ENCODE measurements at places on chromosomes 7 and 10.

DNA sequence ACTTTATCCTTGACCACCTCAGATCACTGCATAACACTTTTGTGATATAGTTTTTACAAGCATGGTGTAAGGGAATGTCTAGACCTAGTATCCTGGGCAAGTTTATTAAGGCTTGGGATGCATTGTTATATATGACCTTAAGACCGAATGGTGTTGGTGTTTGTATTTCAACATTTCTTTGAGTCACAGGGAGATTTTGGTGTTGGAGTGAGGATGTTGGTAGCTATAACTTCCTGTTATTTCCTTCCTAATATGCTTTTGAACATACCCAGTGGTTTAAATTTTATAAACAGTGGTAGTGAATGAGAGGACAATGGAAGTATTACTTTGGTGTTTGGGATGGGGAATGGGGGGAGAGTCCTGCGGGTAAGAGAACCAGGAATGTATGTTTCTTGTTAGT, 2.6 kb downstream of the EXOC4 start:
- DNase-seq = no peak

DNA sequence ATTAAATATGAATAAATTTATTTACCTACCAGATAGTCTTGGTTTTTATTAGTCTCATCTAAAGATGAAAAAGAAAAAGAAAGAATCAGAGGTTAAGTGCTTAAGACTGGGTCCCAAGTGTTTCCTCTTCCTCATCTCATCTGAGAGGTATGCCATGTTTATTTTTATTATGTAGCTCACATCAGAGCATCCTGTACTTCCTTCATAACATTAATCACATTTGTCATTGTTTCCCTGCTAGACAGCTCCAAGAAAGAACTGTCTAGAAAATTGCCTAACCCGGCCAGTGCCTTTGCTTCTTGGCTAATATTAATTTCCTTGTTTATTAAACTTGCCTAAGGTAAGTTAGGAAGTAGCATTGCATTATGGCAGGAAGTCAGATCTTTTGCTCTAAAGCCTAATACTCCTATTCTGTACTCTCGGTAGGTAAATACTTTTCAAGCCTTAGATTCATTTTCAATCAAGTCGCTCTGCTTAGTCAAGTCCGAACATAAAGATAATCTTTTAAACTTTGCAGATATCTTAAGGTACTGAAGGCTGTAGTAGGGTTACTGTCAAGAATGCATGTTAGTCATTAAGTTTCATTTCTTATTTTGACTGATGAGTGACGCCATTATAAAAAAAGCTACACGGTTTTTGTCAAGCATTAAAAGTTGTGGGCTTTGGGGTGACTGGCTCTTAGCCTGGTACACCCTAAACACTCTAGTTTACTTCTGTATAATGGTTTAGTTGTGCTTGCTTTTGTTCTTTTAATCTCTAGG, 47.4 kb downstream of the ZMYND11 start:
- DNase-seq = no peak

DNA sequence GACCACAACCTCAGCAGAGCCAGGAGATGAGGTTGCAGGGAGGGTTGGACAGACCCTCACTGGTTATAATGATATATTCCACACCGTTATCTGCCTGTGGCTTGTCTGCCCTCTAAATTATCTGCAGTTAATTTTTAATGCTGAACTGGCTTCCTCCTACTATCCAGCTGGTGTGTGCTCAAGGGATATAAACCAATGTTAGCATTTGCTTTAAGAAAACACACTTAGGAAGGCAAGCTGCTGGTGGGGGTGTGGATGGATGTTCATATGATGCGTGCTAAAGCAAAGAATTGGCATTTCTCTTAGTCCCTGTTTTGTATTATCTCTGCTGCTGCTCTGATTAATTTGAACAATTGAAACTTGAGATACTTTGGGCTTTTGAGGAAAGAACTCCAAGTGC, 132.2 kb upstream of the NPVF start:
- DNase-seq = peak; percentile 46

DNA sequence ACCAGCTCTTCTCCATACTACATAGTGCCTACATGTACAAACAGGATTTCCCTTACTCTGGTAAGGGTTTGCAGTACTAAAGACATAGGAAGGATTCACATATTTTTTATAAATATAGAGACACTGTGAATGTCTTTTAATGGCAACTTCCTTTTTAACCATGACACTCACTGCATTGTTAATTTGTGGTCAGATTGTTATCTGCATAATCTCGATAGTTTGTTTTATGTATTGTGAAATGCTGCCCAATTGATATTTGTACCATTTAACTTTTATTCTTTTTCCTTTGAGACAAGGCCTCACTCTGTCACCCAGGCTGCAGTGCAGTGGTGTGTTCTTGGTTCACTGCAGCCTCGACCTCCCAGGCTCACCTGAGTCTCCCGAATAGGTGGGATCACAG, 39.7 kb downstream of the SP8 start:
- no peak for DNase-seq

- DNase-seq = no peak
Measured at GRCh38 chr7:32887395-32887794, 4.2 kb downstream of the KBTBD2 start.

DNA sequence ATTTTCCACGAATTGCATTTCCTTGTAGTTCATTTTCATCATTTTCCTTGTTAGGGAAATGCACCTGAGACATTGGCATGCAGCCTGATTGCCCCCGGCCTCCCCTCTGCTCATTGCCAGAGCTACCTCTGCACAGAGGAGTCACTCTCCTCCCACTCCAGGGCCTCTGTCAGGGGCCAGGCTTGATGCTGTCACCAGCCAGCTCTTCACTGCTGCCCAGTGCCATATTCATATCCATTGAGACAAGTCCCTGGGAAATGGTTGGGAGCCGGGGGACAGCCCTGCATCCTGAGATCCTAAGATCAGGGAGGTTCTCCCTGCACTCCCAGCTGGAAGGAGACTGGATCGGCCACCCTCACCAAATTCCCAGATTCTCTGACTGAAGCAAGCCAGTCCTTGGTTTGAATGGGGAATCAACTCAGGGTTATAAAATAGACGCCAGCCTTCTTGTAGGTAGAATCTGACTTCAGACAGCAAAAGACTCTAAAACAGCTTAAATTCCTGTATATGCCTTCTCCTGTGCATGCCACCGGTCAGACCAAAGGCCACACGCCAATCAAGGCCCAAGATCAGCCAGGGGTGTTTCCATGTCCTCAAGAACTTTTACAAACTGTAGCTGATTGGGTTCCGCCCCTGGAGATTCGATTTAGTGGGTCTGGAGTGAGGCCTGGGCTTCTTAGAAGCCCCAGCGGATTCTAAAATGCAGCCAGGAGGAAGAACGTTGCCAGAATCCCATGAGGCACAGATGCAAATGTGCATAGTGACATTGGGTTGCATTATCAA, 86.5 kb downstream of the PARP12 start:
- DNase-seq = no peak

GRCh38 chr7:100655908-100656674, at the start of gene ACTL6B:
Gene ACTL6B (minus strand): TSS chr7:100656448. CDS start chr7:100656354, 94 bp downstream.
- peak; percentile 75 for DNase-seq

- DNase-seq = no peak
Measured at GRCh38 chr10:118710487-118710886, 44.3 kb downstream of the CACUL1 start.

GRCh38 chr7:47291461-47292081, 290.3 kb downstream of the TNS3 start:
- DNase-seq = no peak

DNA sequence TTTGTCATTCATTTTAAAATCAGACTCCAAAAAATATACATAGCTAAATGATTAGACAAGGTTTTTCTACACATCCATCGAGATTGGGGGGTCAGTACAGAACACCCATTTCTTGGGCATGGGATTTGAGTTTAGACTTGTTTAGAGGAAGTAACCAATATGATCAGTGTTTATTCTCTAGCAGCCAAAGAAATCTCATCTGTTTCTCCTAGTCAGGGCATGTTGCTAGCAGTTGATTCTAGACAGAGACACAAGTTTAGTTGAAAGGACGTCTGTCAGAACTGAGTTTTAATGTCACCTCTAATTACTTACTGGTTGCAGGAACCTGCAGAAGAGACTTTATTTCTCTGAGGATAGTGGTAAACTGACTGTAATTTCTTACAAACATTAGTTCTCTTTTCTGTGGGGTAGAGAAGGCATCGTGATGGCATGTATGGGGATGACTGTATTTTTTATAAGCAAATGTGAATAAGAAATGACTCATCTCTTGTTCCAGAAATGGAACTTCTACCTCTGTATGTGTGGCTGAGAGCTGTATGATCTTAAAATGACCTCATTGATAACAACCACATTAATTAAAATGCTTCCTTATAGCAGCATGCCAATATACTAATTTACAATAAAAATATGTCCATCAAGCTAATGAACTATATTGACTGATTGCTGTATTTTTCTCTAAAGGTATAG, 30.6 kb upstream of the RHOBTB1 start:
- no peak for DNase-seq

DNA sequence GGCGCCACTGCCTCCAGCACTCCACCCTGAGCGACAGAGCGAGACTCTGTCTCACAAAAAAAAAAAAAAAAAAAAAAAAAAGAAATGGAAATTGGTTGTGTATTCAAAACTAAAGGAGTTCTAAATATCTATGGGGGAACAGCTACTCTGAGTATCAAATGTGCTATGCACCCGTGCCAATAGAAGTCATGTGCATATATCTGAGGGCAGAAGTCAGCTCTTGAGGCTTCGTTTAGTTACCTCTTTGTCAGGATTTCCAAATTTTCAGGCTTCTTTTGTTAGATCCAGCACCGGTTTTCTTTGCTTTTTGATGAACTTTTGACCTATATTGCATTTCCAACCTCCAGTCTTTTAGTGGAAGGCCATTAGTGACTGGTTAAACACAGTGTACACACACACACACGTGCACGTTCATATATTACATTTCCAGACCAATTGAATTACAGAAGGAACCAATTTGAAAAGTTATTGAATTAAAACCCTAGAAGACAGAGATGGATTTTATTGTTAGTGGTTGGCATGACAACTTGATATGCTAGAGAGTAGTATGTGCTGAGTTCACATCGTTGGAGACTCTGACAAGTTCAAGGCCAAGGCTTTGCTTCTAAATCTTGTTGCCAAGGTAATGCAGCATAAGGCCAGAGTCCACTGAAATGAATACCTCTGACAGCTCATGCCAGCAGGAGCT, 33.1 kb upstream of the ADD3 start:
- DNase-seq = no peak

All from NCI-H774 (cell line).